ENCODE measurements at places on chromosomes 16 and 17.

DNA sequence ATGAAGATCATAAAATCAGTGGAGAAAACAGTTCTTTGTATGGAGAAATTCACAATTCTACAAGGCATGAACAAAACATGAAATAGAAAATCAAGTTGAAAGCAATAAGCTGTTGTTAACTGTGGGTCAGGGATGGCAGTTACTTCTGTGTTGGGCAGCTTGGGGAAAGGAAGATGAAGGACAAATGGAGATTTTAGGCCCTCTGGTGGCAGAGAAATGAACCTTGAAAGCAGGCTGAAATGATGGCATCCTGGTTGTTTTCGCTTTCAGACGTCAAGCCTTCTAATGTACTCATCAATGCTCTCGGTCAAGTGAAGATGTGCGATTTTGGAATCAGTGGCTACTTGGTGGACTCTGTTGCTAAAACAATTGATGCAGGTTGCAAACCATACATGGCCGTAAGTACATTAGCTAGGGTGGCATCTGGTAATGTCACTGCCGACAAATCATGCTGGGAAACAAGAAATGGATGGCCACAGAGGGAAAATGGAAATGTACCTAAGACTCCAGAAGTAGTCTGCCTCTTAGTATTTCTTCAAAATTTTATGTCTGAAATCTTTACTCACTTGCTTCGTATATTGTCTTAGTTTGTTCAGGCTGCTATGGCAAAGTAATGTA is 108.9 kb downstream of the MAP2K6 start:
- no peak for DNase-seq

GRCh38 chr17:16293931-16294330 is 59.3 kb downstream of the CENPV start:
- DNase-seq, result no peak

GRCh38 chr17:70076831-70077230 is 1.8 kb downstream of the KCNJ16 start:
- DNase-seq, result no peak

DNA sequence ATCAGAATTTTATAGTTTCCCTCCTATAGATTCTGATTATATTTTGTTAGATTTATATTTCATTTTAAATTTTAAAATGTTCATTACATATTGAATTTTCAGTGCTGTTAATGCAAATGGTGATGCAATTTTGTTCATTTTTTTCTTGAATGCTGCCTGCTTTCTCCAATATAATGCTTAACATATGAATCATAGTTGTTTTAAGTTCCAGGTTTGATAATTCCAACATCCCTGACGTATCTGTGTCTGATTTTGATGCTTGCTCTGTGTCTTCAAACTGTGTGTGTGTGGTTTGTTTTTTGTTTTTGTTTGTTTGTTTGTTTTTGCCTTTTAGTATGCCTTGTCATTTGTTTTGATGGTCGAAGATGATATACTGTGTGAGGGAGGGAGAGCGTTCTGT is 134.7 kb upstream of the ELAC2 start:
- no peak for DNase-seq

- no peak for DNase-seq
Observed at GRCh38 chr16:28069971-28070794, 6.7 kb upstream of the GSG1L start.

- no peak for DNase-seq
Observed at GRCh38 chr17:59730268-59730834, 22.9 kb downstream of the VMP1 start.

- peak; percentile 47 for DNase-seq
Observed at GRCh38 chr17:37605813-37606505, 3.3 kb downstream of the SYNRG start.

Data from activated CD4-positive, alpha-beta T cell treated with anti-CD3 and anti-CD28 coated beads, Interleukin-2, amount 50 U/mL, for 48 hours (primary cell).